ENCODE measurements at places on chromosomes 13 and 19. TPM values are rescaled to one million over a fixed set of nuclear protein-coding genes. Genes with fewer than 3 reads are reported as not detected.

Gene KIR2DL1
- total RNA-seq: not detected

Gene COL5A3
- 1.2 TPM for total RNA-seq

Gene DAND5
- not detected for total RNA-seq

Gene OR4F17
- not detected for total RNA-seq

Gene PLK5
- not detected for total RNA-seq

Gene CD22
- total RNA-seq: not detected

Gene ICAM5
- total RNA-seq: 3.3 TPM

Gene CGB1
- total RNA-seq: not detected

Gene SYCN
- total RNA-seq: not detected

Gene CCNA1
- 6.6 TPM for total RNA-seq

Gene CEBPA
- total RNA-seq: 2.8 TPM

Gene TLE6
- total RNA-seq: 0.16 TPM

Gene WDR87
- total RNA-seq: not detected

Gene SIGLECL1
- total RNA-seq: not detected

Gene KLK2
- total RNA-seq: not detected

Gene MYH14
- total RNA-seq: 0.94 TPM

Gene GPR4
- 0.16 TPM for total RNA-seq

Gene PEPD
- 21.5 TPM for total RNA-seq

Gene PROZ
- not detected for total RNA-seq

Gene ZNF829
- 8.7 TPM for total RNA-seq

Gene FEM1A
- 24.0 TPM for total RNA-seq

Gene SRRM5
- not detected for total RNA-seq

Gene ZNF813
- 6.6 TPM for total RNA-seq

Gene COMP
- not detected for total RNA-seq

Gene ZNF729
- not detected for total RNA-seq

Gene GPATCH1
- total RNA-seq: 16.4 TPM

Gene SHANK1
- total RNA-seq: 15.9 TPM

Gene NALCN
- total RNA-seq: 28.5 TPM

Gene LCP1
- total RNA-seq: 8.0 TPM

Gene STOML3
- total RNA-seq: 0.16 TPM

Data from occipital lobe (tissue), 3 donors.